ENCODE measurements at places on chromosomes 7 and 10.

- no peak for DNase-seq
These were observed 19.4 kb downstream of the SPOCK2 start for GRCh38 chr10:72068901-72069446.

DNA sequence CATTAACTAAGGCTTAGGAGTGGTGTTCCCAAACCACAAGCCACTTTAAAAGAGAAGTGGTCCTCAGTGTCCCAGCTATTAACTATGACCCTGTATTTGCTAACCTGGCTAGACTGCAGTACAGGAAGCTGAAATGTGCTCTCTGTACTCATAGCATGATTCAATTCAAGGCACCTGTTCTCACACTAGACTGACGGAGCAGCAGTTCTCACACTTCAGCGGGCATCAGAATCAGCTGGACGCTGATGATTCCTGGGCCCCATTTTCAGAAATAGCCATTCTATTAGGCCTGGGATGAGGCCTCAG, 24.5 kb upstream of the MSRB2 start:
- no peak for DNase-seq

DNA sequence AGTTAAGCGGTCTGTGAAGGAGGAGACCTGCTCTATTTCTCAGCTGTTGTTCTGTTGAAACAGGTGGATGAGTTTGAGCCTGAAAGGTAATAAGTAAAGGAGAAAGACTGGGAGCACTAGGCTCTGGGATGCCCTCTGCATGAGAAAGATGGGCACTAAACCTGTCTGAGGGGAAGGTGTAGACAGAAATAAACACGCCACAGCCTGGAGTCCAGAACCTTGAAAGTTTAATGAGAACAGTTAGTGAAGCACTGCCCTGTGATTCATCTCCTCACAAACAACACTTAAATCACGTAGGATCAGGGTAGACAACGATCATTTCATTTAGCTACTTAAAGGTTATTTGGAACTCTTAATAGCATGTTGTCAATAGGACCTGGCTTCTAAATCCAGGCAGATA, 193.1 kb downstream of the PHTF2 start:
- DNase-seq: no peak

DNA sequence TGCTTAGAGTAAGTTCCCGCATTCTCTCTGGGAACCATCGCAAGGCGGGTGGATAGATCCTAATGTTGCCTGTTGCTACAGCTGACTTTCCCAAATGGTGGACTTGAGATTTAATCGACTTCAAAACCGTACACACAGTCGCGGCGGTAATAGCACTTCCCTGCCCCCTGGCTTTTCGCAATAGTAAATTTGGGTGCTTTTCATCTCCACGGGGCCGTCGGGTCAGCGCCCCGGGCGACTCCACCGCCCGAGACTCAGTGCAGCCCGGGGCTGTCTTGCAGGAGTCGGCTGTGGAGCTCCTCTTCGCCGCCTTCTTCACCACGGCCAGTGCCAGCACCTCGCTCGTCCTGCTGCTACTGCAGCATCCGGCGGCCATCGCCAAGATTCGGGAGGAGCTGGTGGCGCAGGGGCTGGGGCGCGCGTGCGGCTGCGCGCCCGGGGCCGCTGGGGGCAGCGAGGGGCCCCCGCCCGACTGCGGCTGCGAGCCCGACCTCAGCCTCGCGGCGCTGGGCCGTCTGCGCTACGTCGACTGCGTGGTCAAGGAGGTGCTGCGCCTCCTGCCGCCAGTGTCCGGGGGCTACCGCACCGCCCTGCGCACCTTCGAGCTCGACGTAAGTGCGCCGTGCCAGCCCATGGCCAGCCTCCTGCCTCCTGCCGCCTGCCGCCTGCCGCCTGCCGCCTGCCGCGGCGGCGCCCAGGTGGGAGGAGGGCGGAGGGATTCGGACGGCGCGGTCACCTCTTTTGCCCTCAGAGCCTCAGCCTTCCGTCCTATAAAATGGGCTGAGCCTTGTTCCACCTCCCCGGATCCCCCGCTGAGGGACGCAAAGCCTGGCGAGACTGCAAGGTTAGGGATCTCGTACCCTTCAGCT, 5.3 kb downstream of the CYP26C1 start:
- no peak for DNase-seq

GRCh38 chr10:3622427-3622826, 162.6 kb downstream of the KLF6 start:
- no peak for DNase-seq

DNA sequence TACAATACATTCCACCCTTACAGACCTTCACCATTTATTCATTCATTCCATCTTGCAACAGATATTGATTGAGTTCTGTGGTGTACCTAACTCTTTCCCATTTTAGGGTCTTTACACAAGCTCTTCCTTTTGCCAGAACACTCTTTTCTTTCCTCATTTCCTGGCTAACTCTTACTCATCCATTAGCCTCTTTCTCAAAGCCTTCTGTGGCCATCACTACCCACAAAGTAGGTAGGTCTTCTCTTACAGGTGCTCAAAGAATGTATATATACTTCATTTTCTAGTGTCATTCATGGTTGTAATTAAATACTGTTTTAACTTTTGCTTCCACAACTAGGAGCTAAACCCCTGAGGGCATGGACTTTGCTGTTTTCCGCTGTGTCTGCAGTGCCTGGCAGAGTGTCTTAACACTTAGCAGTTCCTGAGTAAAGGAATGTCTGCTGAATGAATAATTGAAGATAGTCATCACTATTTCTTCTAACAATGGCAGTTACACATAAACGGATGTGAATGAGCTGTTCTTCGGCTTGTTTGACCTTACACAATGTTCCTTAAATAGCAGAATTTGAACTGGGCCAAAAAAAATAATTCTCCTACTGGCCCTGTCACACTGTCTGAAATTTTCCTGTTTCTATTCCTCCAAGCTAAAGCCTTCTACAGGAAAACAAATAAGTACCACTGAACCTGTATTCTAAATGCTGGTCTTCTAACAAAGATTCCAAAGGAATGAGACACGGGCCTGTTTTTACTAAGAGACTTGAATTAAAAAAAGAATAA, 15.1 kb downstream of the BCAP29 start:
- peak; percentile 74 for DNase-seq

- peak; percentile 69 for DNase-seq
These were observed 551.2 kb upstream of the ANKRD30A start for GRCh38 chr10:36574207-36574606.

All from AG08395 (cell line).